Stimulated activated CD4-positive, alpha-beta T cell treated with anti-CD3 and anti-CD28 coated beads, TNF-alpha, amount 100 ng/mL, for 24 hours (primary cell): ENCODE measurements at places on chromosomes 11 and 22.

- DNase-seq, result no peak
These were observed 3.0 kb downstream of the SLC3A2 start for GRCh38 chr11:62883673-62884072.

- no peak for DNase-seq
These were observed 114.9 kb upstream of the ALX4 start for GRCh38 chr11:44424841-44425240.

- no peak for DNase-seq
These were observed 18.8 kb downstream of the APOL2 start for GRCh38 chr22:36220451-36220921.

DNA sequence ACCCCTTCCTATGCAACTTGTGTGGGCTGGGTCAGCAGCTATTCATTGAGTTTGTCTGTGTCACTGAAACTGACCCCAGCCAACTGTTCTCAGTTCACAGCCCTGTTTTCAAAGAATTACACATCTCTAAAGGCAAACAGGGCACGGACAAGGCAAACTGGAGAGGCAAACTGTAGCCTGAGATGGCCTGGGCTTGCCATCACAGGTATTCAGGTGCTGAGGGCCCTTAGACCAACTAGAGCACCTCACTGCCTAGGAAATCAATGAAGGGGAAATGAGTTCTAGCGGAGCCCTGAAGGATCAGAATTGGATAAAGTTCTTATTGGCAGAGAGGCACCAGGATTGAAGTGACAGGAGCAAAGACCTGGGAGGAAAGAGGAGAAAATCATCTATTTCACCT is 24.0 kb downstream of the PIK3IP1 start:
- DNase-seq, result no peak

DNA sequence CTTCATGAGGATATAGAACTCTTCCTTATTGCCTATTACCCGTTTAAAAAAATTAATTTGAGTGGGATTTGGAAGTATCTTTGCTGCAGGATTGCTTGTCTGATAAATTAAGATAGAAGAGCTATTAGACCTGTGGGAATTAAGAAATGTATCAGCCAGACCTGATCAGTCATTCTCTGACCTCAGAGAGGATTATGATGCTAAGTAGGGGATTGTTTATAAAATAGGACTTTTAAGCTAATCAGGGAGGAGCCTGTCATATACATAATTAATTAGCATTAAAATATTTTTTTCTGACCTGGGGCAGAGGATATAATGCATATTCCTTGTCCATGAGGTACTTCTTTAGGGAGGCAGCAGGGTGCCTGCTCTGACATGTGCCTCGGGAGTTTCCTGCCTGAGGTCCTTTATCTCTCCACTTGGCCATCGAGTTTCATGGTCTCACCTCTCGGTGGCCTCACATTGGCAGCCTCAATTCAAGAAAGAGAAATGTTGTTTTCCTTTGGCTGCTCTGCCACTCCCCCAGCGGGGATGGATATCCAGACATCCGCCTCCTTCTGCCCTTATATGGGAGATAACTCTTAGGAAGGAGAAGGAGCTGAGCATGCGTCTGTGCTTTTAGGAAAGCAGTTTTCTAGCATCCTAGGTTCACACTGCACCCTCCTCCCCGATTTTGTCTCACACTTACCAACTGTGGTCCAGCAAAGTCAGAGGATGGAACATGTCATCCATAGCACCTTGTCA is 41.1 kb downstream of the DIXDC1 start:
- no peak for DNase-seq

DNA sequence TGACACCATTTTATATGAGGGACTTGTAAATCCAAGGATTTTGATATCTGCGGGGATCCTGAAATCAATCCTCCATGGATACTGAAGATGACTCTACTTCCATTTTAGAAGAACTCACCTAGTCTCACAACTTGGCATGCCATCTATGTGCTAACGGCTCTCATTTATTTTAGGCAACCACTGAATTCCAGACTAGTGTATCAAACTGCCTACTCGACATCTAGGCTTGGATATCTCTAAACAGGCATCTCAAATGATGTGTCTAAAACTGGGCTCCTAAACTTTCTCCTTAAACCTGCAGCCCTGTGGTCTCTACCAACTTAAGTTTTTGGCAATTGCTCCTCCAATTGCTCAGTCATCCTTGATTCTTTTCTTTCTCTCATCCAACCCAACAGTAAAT is 31.2 kb upstream of the CLNS1A start:
- DNase-seq, result no peak

- no peak for DNase-seq
These were observed 16.2 kb upstream of the ME3 start for GRCh38 chr11:86688398-86689179.

DNA sequence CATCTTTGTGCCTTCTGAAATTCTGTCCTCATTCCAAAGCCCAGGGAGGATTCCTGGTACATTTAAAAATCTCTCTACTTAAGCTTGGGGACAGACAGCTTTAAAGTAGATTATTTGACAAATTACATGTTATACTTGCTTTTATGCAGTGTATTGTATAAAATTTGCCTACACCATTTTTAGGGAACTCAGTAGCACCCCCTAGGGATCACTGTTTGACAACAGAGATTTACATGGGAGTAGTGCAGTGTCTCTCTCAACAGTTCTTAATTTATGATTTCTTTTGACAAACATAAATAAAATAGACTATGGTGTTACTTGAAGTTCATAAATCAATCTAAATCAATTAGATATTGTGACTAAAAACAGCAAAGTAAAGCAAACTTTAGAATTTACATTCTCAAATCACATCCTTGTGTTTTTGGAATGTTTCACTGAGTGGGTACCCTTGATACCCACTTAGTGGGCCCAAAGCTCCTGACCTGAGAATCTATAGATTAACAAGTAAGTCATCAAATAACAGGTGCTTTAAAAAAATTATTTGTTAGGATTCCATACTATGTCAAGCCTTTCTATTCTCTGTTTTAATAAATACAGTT is 428.8 kb downstream of the DYNC2H1 start:
- no peak for DNase-seq

DNA sequence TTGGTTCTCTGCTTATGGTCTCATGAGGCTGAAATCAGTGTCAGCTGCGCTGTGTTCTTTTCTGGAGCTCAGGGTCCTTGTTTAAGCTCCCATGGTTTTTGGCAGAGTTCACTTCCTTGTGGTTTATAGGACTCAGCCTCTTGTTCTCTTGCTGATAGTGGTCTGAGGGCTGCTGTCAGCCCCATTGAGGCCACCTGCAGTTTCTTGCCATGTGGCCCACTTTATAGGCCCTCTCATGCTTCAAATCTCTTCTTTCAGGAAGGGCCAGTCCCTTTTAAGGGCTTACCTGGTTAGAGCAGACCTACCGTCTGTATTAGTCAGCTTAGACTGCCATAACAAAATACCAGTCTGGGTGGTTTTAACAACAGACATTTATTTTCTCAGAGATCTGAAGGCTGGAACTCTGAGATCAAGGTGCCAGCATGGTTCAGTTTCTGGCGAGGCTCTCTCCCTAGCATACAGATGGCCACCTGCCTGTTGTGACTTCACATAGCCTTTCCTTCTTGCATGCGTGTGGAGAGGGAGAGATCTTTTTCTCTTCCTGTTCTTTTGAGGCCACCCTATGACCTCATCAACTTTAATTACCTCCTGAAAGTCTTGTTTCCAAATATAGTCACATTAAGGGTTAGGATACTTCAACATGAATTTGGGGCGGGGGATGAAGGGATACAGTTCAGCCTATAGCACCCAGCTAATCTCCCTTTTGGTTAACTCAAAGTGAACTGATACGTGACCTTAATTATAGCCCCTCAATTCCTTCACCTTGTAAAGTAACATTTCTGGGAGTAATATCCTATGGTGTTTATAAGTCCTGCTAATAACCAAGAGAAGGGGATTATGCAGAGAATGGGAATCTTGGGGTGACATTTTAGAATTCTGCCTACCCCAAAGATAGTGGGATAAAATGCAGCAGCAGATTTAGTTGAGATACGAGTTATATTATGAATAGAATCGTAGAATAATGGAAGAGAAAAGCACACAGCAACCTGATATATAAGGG is 131.8 kb downstream of the UVRAG start:
- no peak for DNase-seq

- no peak for DNase-seq
These were observed 470 bp downstream of the NUMA1 start for GRCh38 chr11:72079819-72080325.

GRCh38 chr11:74683279-74683871 is 47.9 kb downstream of the CHRDL2 start:
- no peak for DNase-seq

GRCh38 chr22:29870574-29870973 is 12.4 kb upstream of the MTMR3 start:
- no peak for DNase-seq

DNA sequence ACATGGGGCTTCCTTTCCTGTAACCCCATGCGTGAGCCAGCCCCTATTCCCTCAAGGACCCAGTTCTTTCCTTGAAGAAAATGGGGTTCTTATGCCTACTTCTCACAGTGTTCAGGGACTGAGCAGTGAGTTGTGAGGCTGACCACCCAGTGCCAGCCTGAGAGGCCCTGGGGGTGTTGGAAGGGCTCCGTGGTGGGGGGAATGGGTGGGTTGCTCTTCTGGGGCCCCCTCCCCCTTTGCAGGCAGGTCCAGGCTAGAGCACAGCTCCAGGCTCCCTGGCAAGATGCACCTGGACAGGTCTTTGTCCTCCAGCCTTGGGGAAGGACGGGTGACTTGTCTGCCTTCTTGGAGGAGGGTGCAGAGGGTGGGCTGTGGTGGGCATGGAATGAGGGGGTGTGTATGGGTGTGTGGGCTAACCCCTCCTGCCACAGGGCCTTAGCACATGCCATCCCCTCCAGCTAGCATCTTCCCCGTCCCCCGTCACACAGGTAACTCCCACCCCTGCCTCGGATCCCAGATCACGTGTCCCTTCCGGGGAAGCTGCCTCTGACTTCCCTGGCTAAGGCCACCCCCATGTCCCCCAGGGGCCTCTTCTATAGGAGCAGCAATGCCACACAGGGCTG is 64.6 kb downstream of the MYEOV start:
- DNase-seq, result no peak

DNA sequence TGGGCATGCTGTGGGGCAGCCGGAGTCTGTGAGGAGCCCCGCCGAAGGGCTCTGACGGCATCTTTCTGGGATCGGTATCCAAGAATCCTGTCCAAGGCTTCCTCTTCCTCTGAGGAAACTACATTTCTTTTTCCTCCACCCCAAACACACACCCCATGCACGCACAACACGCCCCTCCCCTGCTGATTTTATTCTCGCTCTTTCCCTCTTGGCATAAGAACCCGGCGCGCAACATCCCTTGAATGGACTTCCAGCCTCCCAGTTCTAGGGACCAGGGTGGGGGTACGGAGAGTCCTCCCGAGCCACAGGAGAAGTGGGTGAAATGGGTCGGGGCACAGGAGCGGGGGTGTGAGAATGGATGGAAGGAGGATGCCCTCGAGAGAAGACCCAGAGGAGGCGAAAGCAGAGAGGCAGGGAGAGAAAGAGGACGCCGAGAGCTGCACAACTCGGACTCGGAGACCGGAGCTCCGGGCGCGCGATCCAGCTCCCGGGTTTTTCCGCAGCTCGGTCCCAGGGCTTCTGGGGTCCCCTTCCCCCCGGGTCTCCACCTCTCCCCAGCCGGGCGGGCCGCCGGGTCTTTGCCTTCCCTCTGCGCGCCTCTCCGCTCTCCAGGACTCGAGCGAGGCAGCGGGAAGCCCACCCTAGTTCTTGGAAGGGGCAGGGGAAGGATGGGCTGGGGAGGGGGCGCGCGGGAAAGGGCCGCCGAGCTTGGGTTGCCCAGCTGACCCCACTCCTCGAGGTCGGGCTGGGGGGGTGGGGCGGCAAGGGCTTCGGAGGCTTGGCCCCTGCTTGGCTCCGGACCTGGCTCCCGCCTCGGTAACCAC is 1.5 kb upstream of the LARGE1 start:
- DNase-seq, result no peak

- DNase-seq, result no peak
These were observed 2.3 kb downstream of the ANO9 start for GRCh38 chr11:439315-440064.

- no peak for DNase-seq
These were observed 55.8 kb upstream of the CEP295 start for GRCh38 chr11:93605642-93606041.

DNA sequence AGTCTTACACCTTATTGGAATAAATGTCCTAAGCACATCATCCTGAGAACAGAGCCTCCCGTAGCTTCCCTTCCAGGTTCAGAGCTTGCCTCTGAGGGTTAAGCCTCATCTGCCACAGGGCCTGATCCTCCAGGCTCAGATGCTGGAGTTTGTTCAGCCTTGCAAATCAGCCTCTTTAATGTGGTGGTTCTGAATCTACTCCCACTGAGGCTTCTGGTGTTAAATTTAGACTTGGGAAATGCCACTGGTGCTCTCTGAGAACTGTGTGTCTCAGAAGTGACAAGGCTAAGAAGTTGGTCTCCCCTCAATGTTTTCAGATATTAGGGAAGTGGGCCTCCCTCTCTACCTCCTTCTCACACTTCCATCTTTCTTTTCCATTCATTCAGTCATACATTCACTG is 68.7 kb downstream of the CCDC81 start:
- no peak for DNase-seq

DNA sequence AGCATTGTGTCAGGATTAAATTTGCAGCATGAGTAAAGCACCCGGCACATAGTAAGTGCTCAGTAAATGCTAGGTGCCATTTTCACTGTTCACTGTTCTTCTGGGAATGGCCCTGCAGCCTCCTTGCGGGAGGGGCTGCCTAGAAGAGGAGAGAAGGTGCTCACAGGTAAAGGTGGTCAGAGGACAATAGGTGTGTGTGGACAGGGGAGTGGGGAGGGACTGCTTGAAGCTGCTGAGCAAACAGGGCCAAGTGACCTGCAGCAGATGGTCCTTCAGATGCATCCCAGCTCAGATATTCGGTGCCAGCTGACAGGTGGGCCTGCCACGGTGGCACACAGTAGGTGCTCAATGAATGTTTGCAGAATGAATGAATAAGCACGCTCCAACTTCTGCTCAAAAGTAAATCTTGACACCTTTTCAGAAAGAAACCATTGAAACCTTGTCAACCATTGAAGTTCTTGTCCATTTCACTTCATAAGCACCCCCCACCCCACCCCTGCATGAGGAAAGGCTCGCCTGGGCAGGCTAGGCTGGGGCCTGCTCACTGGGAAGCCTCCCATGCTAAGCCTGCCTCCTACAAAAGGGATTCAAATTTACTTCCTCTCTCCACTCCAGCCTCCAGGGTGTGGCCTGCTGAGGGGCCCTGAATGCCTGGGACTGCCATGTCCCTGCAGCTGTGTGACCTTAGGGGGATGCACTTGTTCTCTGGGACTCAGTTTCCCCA is 1.6 kb downstream of the KIAA0930 start:
- no peak for DNase-seq

GRCh38 chr11:9759519-9760192 is 95.8 kb downstream of the SWAP70 start:
- peak; percentile 84 for DNase-seq

GRCh38 chr11:17165247-17165890 is 42.4 kb downstream of the PIK3C2A start:
- DNase-seq, result no peak

- DNase-seq, result no peak
These were observed 432 bp downstream of the TNKS1BP1 start for GRCh38 chr11:57324154-57324885.

DNA sequence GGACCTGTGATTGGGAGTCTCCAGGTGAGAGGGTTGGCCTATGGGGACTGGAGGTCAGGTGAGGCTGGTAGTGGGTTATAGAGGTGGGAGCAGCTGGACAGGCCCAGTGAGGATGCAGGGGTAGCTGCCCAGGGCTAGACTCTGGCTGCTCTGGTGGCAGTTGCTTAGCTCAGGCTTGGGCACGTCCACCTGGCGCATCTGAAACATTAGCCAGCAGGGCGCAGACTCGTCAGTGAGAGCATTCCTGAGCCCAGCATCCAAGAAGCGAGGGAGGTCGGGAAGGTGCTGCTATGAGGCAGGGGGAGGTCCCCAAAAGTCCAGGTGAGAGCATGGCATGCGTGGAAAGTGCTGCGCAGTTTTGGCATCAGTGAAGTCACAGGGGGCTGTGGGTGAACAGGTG is 3.5 kb upstream of the GGT1 start:
- no peak for DNase-seq
